ENCODE measurements at places on chromosomes 1 and 21.

- DNase-seq, result peak; percentile 68
Measured at GRCh38 chr1:29415156-29415830, 179.0 kb downstream of the PTPRU start.

GRCh38 chr1:112060261-112060660 is 70.8 kb upstream of the KCND3 start:
- no peak for DNase-seq

- no peak for DNase-seq
Measured at GRCh38 chr1:112544751-112545150, 36.0 kb downstream of the WNT2B start.

- DNase-seq, result no peak
Measured at GRCh38 chr1:52253421-52253820, 111.5 kb downstream of the ZFYVE9 start.

DNA sequence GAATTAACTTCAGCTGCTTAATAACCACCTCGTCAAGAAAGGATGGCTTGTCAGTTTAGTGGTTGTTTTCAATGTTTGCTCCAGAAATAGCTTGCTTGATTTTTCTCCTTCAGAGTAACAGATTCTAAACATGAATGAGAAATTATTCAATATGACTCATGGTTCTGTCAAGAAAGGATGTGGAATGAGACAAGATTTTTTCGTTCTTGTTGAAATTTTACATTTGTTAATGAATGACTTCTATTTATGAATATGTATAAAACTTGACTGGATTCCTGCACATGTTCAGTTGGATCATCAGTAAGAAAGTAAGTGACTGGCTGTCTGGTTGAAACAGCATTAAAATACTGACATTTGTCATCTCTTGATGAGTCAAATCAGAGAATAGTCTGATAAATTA is 38.3 kb downstream of the IFI44 start:
- no peak for DNase-seq

DNA sequence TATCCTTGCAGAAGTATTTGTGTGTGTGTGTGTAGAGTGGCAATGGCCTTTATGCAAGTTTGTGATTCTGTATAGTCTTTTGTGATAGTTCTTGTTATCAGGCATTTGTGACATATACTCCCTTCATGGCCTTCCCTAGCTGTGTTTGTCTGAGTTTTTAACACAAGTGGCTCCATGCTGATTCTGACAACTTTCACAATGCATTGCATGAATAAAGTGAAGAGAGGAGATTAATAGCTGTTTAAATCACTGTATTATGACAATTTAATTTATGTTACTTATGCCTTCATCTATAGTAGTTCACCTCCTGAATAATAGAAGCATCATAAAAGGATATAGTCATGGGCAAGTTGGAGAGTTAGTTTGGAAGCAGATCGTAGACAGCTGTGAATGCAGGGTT is 17.2 kb upstream of the MCOLN3 start:
- no peak for DNase-seq

- DNase-seq, result no peak
Measured at GRCh38 chr1:61109158-61109557, 26.8 kb downstream of the NFIA start.

DNA sequence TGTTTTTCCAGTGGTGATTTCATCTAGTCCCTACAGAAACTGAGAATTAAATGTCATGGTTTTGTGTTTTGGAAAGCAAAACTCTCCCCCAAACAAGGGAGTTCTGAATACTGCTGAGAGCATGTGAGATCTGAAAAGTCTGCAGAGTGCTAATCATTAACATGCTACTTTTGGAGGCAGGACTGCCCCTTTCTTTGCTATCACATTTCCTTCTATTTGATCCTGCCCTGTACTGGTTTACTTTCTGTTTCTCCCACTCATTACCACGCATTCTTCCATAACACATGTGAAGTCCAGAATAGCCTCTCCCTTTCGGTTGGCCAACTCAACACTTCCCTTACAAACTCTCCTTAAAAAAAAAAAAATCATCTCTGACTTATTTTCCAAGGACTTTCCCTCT is 63.6 kb downstream of the GADD45A start:
- DNase-seq, result peak; percentile 64

All from tongue (tissue), 3 donors.